ENCODE measurements at places on chromosomes 1 and 21.

DNA sequence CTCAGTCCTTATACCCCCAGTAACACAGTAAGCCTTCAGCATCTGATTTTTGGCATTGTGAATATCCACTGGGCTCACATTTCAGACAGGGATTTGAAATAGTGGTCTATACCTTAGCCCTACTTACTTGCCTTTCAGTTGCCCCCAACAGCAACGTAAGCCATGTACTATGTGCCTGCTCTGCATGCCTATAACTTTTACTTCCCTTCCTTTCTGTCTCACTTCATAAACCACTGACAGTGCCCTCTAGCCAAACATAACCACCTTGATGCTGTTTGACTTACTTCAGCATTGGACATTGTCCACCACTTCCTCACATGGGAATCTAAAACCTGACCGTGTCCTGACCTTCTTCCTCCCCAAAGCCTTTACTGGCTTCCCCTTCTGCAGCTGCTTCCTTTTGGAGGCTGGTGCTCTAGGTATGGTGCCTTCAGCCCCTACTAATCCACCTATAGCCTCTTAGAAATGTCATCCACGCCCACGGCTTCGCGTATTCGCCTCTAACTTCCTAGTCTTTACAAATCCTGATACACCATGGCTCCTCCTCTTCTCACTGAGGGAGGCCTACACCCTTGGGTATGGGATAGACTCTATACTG, 3.6 kb upstream of the ZNF672 start:
- DNase-seq: no peak

DNA sequence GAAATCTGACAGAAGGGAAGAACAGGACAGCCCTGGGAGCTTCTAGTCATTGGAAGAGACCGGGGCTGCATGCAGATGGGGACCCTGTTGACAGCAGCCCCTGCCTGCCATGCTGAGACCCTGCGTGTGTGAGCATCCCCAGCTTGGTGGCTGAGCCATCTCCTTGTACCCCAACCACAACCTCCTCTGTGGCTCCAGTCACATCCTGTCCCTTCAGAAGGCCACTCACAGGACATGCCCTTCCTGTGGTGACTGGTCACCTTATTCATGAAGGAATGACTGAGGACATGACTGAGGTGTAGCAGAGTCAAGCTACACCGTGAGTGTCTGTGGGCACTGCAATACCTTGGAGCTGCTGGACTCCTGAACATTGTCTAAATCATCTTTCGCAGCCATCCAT, 141.8 kb upstream of the ERRFI1 start:
- DNase-seq: no peak

DNA sequence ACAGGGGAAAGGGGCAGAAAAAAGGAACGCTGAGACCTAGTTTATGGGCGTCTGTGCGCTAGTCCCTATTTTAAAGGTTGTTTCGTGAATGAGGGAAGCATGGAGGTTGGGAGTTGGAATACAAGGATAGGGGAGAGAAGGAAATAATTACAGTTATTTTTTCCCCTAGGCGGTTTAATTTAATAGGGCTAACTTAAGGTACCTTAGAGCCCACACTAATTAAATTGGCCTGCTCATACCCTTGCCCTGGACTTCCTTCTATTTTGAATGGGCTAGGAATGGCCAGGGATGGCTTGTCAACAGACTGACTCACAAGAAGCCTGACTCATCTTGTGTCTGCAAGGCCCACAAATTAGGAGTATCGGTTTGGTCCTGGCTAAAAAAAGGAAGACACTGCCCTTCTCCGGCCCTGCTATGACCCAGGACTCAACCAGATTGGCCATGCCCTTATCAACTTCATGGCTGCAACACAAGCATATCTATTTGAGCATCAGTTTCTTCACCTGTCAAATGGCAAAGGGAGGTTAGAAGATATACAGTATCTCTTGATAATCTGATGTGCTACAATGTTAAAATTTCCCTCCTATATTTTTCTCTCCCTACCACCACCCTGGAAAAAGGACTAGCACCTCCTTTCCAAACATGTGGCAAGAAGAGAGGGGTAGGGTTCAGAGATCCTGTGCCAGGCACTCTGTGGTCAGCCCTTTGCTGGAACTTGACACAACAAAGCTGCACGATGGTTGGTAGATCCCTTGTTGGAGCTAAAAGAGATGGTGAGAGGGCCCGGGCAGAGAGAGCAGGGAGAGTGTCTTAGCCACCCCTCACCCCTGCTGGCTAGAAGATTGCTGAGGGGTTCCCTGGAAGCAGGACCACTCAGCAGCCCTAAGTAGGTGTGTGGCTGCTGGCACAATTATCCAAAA, 2.2 kb upstream of the SSBP3 start:
- no peak for DNase-seq

DNA sequence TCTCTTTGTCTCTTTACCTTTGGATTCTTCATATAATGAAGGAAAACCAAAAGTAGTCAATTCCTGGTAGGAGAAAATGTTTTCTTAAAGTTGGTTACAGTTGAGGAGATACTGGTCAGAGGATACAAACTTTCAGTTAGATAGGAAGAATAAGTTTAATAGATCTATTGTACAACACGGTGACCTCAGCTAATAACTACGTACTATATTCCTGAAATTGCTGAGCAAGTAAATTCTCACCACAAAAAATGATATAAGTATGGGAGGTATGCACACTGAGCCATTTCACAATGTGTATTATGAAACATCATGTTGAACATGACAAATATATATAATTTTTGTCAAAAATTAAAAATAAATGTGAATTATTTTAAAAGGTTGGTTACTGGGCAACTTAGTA, 20.4 kb downstream of the SSX2IP start:
- no peak for DNase-seq

DNA sequence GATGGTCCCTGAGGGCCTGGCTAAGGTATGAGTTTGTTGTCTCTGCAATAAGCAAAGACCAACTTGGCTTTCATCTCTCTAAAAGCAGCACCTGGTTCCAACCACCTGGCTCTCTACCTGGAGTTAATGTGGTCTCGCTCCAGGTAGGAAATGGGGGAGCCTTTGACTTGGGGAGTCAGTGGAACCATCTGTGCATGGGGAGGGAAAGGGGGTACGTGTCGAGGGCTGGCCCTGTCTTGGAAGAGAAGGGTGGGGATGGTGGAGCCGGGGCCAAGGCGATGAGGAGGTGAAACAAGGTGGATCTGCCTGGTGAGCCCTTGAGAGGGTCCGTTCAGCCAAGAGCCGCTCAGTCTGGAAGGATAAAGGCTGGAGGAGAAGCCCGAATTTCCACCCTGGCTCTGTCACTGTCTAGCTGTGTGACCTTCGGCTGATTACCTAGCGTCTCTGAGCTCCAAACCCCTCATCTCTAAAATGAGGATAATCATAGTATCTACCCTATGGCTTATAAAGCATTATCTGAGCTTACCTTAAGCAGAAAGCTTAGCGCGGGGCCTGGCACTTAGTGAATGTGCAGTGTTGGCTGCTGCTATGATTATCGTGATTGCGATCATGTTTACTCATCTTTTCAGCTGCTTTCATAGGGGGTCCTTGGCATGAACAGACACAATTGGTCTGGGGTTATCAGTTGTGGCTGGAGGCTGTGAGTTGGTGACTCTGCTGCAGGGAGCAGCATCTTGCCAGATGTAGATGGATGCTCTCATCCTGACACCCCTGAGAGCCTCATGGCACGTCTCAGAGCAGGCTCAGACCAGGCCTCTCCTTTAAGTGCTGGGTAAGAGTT, 78.7 kb downstream of the ACTL8 start:
- no peak for DNase-seq

GRCh38 chr1:47208374-47208850, 18.6 kb upstream of the PDZK1IP1 start:
- no peak for DNase-seq

DNA sequence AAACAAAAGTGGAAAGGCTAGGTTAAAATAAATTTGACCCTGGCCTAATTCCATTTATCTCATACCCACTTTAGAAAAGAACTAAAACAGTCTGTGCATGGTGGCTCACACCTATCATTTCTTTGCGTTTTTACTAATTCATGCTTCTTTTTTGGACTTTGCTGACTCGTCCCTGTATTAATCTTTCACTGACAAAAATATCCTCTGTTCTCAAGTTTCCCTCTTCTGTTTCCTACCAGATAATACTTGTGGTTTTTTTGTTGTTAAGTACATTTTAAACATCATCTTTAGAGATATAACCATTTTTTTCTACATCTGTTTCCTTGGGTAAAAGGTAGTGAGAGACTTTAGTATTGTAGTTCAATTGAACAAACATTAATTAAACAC, 11.5 kb downstream of the CNST start:
- no peak for DNase-seq
